HuH-7.5 (cell line): ENCODE measurements at places on chromosomes 16 and 17.

- no peak for DNase-seq
Measured at GRCh38 chr17:81090361-81091136, 55.6 kb downstream of the BAIAP2 start.

DNA sequence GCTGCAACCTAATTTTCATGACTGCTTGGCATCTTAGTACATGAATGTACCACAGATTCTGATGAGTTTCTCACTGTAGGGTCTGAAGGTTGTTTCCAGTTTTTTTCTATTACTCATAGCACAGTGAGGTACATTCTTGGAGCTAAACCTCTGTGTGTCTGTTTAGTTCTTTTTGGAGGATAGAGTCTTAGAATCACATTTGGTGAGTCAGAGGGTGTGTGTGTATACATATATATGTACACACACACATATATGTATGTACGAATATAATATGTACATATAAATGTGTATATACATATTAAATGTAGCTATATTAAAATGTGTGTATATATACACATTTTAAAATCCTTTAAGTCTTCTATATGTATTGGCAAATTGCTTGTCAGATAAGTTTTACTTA is 72.9 kb downstream of the NTN1 start:
- no peak for DNase-seq

DNA sequence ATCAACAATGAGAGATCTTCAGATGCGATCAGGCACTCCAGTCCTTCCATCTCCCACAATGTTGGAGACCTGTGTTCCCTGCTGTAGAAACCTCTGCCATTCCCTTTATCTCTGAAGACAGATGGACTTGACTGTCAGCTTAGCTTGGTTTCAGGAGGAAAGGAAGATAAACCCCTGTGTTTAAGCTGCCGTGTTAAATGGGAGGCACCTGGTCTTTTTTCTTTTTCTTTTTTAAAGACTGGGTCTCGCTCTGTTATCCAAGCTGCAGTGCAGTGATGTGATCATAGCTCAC is 63.1 kb downstream of the USP22 start:
- DNase-seq: no peak

GRCh38 chr17:32590974-32591373 is 104.2 kb downstream of the CDK5R1 start:
- DNase-seq: no peak

DNA sequence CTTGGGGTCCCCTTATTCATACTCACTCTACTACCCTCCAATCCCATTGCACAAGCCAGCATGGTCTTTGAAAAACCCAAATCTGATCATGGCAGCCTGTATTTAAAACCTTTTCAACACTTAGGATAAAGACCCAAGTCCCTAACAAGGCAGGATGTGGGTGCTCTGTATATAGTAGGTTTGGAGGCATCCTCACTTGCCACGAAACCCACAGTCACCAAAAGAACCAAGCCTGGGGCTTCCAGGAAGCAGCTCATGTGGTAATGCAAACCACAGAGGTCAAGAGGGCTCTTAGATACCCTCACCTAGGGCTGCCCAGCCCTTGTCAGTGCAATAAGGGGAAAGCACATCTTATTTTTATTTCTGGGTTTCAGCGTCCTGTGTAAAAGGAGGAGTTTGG is 218.6 kb upstream of the ASIC2 start:
- no peak for DNase-seq

DNA sequence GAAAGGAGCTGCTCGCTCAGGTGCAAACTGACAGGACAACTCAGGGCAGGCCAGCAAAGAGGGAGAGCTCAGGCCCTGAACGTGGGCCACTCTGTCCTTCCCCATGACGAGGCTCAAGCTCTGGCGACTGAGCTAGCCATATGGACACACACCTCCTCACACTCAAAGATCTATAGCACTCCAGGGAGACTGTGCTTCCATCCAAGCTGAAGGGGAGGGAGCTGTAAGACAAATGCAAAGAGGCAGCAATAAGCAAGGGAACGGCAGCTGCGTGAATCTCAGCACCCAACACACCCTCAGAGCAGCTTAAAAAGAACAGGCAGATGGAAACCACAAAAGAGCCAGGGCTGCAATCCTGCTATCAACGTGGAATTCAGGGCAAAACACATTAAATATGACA is 13.5 kb downstream of the NUDT16L1 start:
- no peak for DNase-seq

DNA sequence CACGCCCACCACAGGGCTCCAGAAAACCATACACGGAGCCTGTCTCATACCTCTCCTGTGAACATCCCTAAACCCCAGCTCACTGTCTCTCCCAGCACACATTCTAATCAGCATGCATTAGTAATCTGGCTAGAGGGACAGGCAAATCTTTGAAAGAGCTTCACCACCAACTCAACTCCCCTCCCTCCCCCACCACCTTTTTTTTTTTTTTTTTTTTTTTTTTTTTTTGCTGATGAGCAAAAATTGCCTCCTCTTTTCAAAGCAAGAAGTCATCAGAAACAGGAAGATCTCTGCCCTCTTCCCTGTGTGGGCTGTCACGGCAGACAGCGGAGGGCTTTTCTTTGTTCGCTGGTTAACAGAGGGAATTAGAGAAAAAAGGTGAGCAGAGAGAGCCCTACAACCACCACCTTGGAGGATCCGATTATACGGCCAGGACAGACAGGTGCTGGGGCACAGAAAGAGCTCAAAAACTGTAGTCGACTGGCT is 19.9 kb downstream of the GAS7 start:
- DNase-seq: no peak

DNA sequence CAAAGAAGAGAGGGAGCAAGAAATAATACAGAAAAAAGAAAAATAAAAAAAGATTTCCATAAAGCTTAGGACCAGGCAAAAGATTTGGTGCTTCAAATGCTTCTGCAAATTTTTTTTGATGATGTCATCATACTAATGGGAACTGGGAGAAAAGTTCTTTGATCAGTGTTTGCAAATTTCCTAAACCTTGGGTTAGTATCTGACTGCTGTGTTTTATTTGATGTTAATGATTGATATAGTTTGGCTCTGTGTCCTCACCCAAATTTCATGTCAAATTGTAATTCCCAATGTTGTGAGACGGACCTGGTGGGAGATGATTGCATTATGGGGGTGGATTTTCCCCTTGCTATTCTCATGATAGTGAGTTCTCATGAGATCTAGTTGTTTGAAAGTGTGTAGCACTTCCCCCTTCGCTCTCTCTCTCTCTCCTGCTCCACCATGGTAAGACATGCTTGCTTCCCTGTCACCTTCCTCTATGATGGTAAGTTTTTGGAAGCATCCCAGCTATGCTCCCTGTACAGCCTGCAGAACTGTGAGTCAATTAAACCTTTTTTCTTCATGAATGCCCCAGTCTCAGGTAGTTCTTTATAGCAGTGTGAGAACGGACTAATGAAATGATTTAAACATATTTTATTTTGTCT is 72.6 kb downstream of the TMEM100 start:
- no peak for DNase-seq

DNA sequence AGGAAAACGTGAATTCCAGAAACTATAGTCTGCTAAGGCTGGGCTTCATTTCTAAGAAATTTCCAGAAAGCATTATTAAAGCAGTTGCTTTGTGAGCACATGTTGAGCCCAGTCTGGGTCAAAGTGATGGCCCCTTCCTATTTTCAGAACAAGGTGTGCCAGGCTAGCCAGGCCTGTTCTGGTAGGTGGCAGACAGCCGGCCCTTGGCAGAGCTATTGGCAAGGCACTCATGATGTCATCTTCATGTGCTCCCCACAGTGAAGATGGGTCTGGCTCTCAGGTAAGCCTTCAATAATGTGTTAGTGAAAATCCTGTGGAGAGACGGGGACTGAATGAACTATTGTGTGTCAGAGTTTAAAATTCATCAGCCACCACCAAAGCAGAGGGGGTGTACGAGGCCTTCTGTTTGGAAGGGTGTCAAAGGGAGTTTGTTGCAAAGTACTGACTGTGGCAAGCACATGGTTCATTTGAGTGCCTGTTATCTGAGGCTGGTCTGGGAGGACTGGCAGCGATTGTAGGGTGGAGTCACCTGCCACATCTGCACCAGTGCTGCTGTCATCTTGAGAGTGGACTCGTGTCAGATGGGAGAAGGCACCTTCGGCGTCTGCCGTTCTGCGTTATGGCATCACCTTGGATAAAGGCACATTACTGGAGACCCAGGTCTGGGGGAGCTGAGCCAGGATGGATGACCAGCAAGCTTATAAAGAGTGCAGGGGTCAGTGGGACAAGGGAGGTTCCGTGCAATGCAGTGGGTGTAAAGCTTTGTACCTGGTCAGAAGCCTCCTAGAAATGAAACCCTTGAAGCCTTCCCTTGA is 43.4 kb downstream of the KSR1 start:
- DNase-seq: no peak

DNA sequence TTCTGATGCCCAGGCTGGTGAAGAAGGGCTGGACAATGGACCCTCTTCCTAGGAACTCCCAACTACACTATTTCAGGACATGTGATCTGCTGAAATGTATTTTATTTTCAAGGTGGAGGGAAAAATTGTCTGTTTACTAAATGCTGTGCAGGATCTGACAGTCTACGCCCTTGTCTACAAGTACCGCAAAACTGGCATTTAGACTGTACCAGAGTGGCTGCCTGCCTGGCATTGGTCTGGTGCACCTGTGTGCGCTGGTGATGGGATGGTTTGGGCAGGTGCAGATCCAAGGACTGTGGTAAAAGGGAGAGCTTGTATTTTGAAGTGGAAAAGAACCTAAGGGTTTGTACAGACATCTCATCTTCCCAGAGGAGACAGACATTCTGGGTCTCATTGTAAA is 79.7 kb downstream of the AIPL1 start:
- no peak for DNase-seq

DNA sequence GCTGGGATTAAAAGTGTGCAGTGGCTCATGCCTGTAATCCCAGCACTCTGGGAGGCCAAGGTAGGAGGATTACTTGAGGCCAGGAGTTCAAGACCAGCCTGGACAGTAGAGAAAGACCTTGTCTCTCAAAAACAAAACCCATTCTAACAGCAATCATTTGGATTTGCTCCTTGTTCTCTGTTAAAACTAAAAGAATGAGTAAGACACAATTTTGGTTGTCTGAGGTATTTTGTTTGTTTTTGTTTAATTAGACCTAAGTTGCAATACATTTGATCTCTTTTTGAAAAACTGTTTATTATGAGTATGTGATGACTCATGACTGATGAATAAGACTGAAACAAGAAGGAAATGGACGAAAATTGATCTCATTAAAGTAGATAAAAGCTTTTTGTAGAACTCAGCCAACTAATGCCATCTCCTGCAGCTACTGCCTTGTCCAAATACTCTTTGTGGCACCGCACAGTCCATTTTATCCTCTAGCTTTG is 29.0 kb downstream of the GLG1 start:
- no peak for DNase-seq

DNA sequence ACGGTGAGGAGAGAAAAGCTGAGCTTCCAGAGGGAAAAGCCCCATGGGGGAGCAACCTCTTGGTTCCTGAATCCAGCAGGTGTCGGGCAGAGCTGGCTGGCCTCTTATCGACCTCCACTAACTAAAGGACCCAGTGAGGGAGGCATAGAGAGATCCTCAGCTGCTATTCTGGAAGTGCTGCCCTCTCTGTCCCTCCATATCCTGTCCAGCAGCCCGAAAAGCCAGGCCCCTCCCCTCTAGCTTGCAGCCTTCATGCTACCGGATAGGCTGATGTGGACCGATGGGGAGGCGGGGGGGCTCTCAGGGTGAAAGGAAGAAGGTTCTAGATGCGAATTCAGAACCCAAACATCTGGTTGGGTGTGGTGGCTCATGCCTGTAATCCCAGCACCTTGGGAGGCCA is 24.9 kb downstream of the MXRA7 start:
- DNase-seq: no peak

DNA sequence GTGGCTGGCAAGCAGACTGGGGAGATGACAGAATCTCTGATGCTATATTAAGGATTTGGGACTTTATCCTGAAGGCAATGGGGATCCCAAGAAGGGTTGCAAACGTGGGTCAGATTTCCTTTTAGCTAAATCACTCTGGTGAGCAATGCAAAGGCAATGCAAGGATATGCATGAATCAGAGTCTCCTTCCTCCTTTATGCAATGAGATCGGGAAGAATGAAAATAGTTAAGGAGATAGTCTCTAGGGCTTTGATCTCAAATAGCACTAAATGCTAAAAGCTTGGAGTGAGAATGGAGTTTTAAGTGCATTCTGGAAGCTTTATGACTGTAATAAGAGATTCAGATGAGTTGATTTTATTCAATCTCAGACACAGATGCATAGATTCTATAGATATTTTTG is 27.2 kb upstream of the SHISA9 start:
- no peak for DNase-seq

DNA sequence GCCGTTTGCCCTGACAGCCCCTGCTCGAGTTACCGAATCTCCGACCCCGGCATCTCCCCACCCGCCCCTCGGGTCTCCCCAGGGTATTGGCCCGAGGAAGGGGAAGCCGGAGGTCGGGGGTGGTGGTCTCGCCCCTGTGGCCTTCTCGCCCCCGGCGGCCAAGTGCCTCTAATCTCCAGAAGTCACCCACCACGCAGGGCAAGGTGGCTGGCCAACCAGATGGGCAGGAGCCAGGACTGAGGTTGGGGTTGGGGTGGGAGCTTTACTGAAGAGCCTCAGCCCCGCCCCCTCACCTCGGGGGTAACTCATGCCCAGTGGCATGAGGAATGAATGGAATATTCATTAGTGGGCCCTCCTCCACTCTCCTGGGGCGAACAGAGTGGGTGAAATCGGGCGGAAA is 637 bp downstream of the DHRS11 start:
- peak; percentile 44 for DNase-seq

DNA sequence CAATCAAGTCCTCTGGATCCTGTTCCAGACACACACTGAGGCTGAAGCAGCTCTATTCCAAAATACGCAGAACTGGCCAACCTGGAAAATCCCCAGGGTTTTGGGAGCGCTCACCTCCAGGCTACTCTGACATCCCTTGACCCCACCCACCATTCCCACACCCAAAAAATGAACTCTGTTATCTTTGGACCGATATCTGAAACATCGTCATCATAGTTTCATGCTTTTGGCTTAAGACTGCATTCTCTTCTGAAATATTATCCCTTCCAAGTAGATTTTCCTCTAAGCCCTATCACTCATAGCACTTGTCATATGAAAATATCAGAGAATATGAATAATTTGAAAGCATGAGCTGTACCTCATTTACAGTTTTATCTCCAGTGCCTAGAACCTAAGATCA is 34.7 kb downstream of the VAT1L start:
- no peak for DNase-seq

- peak; percentile 78 for DNase-seq
Measured at GRCh38 chr16:81429045-81429521, 15.5 kb upstream of the CMIP start.

DNA sequence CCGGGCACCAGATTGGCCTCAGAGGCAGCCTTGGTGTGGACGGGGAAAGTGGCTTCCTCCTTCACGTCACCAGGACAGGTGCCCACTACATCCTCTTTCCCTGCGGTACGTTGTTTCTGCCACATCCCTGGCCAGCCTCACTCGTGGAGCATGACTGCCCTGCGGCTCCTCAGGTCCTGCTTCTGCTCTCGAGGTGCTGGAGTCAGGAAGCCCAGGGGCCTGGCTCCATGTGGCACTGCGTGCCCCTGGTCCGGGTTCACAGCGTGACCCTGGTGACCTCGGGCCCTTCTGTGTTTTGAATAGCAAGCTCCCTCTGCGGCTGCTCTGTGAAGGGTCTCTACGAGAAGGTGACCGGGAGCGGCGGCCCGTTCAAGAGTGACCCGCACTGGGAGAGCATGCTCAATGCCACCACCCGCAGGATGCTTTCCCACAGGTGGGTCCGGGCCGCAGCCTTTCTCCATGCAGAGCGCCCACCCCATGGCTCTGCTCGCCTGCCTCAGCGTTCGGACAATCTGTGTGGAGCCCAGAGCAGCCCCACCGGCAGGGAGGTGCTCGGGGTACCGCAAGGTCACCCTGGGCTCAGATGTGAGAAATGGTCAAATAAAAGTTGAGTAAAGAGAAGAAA is 13.5 kb downstream of the RGS11 start:
- DNase-seq: no peak
